ENCODE measurements at places on chromosomes 6 and 20.
A peak's percentile ranks its signal among the peaks of the same experiment; 100 is the strongest.

DNA sequence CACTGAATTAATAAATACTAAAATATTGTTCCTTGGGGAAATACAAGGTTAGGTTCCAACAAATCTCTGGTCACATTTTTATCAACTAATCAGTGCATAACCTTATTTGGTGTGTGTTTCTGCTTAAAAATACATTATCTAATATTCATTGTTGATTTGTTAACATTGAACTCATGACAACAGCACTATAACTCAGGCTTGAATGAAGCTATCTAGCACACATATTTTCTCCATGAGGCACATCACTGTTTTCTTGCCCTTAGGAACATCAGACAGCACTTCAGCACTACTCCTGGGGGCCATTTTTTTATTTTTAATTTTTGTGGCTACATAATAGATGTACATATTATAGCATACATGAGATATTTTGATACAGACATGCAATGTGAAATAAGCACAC, 277.2 kb upstream of the NT5E start:
- H3K27ac ChIP-seq, result no peak overlapping the region
- no peak overlapping the region for H3K4me3 ChIP-seq
- DNase-seq, result no peak
- no peaks in the 10 kb centered on the region for H3K27me3 ChIP-seq
- no peaks in the 10 kb centered on the region for H3K36me3 ChIP-seq

- no peak overlapping the region for H3K27ac ChIP-seq
- H3K27me3 ChIP-seq, result no peaks in the 10 kb centered on the region
- no peaks in the 10 kb centered on the region for H3K36me3 ChIP-seq
- no peaks in the 10 kb centered on the region for H3K4me1 ChIP-seq
- H3K4me3 ChIP-seq, result no peak overlapping the region
Observed at GRCh38 chr20:9660236-9660868, 146.0 kb downstream of the LAMP5 start.

- H3K4me3 ChIP-seq, result no peak overlapping the region
- peaks cover 17% of the 10 kb centered on the region for H3K4me1 ChIP-seq
- H3K36me3 ChIP-seq, result peaks cover 19% of the 10 kb centered on the region
- H3K27ac ChIP-seq, result peak overlapping the region; percentile 93
Observed at GRCh38 chr6:16420337-16420714, 181.9 kb downstream of the GMPR start.

GRCh38 chr6:157381631-157382621, 936 bp downstream of the ZDHHC14 start:
- peaks cover 26% of the 10 kb centered on the region for H3K4me1 ChIP-seq
- peaks cover 5% of the 10 kb centered on the region for H3K27me3 ChIP-seq
- peak overlapping the region; percentile 89 for H3K4me3 ChIP-seq
- peak; percentile 33 for DNase-seq

- H3K27me3 ChIP-seq, result peaks cover 12% of the 10 kb centered on the region
- peaks cover 1% of the 10 kb centered on the region for H3K36me3 ChIP-seq
- H3K4me3 ChIP-seq, result peak overlapping the region; percentile 100
- H3K27ac ChIP-seq, result no peak overlapping the region
- H3K4me1 ChIP-seq, result peaks cover 10% of the 10 kb centered on the region
Observed at GRCh38 chr6:84228198-84228543, 728 bp upstream of the CEP162 start.

DNA sequence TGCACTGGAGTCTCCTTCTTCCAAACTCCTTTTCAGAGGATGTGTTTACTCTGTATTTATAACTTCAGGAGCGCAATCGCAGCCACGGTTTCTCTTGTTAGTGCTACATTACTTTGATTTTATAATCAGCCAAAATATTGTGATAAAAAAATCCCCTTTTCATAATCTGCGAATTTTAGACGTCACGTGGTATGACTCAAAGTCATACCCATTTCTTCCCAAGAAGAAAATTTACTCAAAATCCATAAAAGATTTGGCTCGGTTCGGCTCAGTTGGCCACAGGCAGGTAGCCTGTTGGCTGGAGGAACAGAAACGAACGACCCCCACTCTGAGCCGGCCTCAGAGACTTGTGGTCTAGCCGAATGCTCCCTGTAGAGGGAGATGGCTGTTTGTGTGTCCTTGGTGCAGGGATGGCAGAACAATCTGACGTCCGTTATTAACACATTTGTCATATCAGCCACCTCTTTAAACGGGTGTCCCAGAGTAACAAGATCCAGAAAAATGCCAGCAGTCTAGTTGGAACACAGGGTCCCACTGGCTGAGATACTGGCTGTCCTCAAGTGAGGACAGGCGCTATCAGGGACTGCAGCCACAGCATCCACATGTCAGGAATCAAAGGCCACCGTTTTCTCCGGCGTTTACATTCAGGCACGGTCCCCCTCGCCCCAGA, 247.6 kb downstream of the DLL1 start:
- no peak overlapping the region for H3K27ac ChIP-seq
- no peak overlapping the region for H3K4me3 ChIP-seq
- DNase-seq, result no peak
- no peaks in the 10 kb centered on the region for H3K36me3 ChIP-seq
- peaks cover 3% of the 10 kb centered on the region for H3K27me3 ChIP-seq

DNA sequence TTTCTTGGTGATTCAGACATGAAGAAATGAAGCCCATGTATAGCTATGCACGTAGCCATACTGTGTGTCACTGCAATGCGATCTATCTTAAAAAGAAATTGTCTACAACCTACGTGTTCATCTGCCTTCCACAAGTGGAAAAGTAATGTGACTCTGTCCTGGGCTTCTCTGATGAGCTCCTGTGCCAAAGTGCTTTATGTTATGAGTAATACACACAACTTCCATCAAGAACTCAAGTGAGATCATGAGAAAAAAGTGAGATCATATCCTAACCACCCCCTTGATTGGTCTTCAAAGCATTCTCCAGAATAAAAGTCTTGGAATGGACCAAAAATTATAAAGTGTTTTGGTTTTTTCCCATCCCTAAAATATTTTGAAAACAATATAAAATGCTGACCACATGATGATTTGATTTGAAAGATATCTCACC, 114.3 kb downstream of the DST start:
- no peak overlapping the region for H3K27ac ChIP-seq
- H3K4me3 ChIP-seq, result no peak overlapping the region
- H3K27me3 ChIP-seq, result no peaks in the 10 kb centered on the region
- H3K4me1 ChIP-seq, result peaks cover 17% of the 10 kb centered on the region
- no peak for DNase-seq

- H3K27me3 ChIP-seq, result peaks cover 4% of the 10 kb centered on the region
- H3K36me3 ChIP-seq, result no peaks in the 10 kb centered on the region
- DNase-seq, result no peak
- no peaks in the 10 kb centered on the region for H3K4me1 ChIP-seq
- H3K4me3 ChIP-seq, result no peak overlapping the region
Observed at GRCh38 chr6:133230052-133230451, 11.1 kb upstream of the EYA4 start.

DNA sequence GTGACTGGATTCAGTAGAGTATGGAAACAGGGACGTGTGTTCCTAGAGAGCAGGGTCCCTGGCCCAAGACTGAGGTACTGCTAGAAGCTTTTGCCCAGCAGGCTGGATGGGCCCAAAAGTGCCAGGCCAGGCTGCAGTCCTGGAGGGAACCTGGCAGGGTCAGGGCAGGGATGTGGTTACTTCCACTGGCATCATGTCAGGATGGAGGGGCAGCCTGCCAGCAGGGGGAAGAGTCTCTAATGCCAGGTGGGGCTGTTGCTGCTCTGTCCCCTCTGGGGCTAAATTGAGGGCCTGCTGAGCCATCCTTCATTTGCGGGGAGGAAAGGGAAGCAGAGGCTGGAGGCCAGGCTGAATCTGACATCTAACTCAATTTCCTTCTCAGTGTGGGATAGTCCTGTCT, 17.2 kb downstream of the ZDHHC14 start:
- H3K27me3 ChIP-seq, result no peaks in the 10 kb centered on the region
- H3K4me3 ChIP-seq, result no peak overlapping the region
- H3K27ac ChIP-seq, result no peak overlapping the region
- no peak for DNase-seq

DNA sequence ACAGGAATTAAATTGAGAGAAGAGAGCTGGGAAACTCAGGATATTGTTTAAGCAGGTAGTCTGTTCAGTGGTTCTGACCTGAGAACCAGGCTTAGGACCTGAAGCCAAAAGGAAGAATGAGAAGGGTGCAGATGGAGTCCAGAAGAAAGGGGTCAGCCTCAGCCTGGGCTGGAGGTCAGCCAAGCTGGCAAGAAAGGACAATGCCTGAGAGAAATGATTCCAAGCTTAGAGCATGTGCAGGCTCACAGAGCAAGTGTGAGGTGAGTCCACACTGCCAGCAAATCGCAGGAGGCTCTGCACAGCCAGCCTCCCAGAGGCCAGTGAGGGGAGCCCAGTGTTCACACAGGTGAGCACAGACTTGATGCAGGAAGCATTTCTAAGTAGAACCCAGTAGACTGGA, 47.3 kb downstream of the DAAM2 start:
- no peaks in the 10 kb centered on the region for H3K36me3 ChIP-seq
- H3K4me3 ChIP-seq, result no peak overlapping the region
- DNase-seq, result no peak
- H3K27ac ChIP-seq, result no peak overlapping the region

- peak overlapping the region; percentile 59 for H3K27ac ChIP-seq
- peaks cover 42% of the 10 kb centered on the region for H3K36me3 ChIP-seq
- DNase-seq, result no peak
- peaks cover 4% of the 10 kb centered on the region for H3K4me1 ChIP-seq
- no peak overlapping the region for H3K4me3 ChIP-seq
Observed at GRCh38 chr20:47215653-47216397, 140.7 kb downstream of the ZMYND8 start.

GRCh38 chr20:916125-916799, at the start of gene ANGPT4:
ANGPT4 (minus strand) TSS chr20:916334; CDS start chr20:916214, 120 bp downstream.
- DNase-seq, result no peak
- H3K27ac ChIP-seq, result no peak within 1 kb of the TSS
- H3K36me3 ChIP-seq, result no peaks in the 10 kb centered on the region

GRCh38 chr6:42313941-42314570, 96.4 kb upstream of the MRPS10 start:
- H3K36me3 ChIP-seq, result no peaks in the 10 kb centered on the region
- DNase-seq, result no peak
- H3K4me3 ChIP-seq, result no peak overlapping the region
- no peaks in the 10 kb centered on the region for H3K27me3 ChIP-seq
- no peak overlapping the region for H3K27ac ChIP-seq

DNA sequence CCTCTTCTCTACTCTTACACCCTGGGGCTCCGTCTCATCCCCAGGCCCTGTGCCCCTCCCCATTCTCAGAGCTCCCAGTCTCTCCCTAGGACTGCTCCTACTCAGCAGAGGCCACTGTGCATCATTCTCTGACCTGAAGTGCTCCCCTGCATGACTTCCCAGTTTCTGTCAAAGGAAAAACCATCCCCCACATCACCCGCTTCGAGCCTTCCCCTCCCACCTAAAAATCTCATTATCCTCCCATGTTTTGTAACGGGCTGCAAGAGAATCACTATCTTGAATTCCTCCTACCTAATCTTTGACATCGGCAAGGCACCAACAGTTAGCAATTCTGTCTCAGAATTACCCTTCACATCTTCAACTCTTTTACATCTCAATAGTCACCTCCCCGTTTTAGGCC, 463.0 kb downstream of the PRKN start:
- no peaks in the 10 kb centered on the region for H3K4me1 ChIP-seq
- H3K27me3 ChIP-seq, result no peaks in the 10 kb centered on the region

DNA sequence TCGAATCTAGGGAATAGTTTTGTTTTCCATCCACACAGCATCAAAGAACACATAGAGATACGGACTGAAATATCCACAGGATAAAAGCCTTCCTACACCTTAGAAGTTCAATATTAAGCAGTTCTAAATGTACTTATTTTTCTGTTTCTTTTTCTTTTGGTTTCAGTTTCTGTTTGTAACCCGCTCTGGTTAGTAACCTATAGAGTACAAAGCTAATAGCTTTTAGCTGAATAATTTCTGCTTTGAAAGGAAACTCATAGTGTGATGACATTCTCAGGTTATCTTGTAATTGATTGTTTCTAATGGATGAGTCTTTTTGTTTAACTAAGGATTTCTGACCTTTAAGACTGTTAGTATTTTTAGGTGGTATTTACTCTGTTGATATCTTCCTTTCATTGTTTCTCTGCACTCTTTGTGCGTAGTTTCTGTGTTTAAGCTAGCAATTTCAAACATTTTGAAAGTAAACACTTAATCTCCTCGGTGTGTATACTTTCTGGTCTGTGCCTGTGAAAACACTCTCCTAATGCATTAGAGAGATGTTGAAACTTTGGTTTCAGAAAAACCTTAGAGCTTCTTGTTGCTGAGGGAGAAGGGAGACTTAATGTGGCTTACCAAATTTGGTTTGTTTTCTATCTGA, 385.5 kb downstream of the HDGFL1 start:
- H3K27ac ChIP-seq, result peak overlapping the region; percentile 20
- H3K36me3 ChIP-seq, result peaks cover 11% of the 10 kb centered on the region
- H3K27me3 ChIP-seq, result no peaks in the 10 kb centered on the region
- DNase-seq, result no peak

DNA sequence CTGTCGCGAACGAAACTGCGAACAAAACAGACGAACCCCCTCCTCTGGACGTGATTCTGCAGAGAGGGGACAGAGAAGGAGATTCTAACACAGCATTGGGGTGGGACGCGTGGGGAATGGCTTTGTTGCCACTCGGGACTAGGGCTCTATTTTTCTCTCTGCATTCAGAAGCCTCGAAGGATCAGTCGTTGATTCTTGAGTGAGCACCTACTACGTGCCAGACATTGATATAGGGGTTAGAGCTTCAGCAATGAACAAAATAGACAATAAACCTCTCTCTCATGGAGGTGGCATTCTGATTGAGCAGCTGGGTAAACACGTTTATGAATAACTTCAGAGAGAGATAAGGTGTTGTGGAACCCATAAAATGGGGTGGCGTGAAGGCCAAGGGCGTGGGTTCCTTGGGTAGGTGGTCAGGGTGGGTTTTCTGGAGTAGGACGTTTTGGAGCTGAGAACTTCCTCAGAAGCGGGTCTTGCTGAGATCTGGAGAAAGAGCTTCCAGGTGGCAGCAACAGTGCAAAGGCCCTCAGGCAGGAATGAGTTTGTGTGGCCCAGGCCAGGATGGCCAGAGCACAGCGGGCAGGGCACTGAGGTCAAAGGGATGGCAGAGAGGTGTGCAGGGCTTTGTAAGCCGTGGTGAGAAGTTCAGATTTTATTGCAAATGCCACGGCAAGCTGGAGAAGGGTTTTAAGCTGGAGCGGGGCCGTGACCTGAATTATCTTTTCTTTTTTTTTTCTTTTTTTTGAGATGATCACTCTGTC, 884 bp downstream of the SLC2A10 start:
- no peak for DNase-seq
- H3K27me3 ChIP-seq, result peaks cover 65% of the 10 kb centered on the region
- peaks cover 3% of the 10 kb centered on the region for H3K36me3 ChIP-seq
- peaks cover 16% of the 10 kb centered on the region for H3K4me1 ChIP-seq

- H3K36me3 ChIP-seq, result no peaks in the 10 kb centered on the region
- H3K4me3 ChIP-seq, result no peak overlapping the region
- no peak overlapping the region for H3K27ac ChIP-seq
Observed at GRCh38 chr20:31617432-31618104, 12.5 kb downstream of the ID1 start.

Measured in stimulated activated naive B cell treated with anti-CD40 and anti-IgM and Interleukin-4, amounts not matched to agents 10 μg/mL and 1 μg/mL and 100 μg/mL, for 72 hours (primary cell).